ENCODE measurements at places on chromosomes 7 and 10.

- no peak for DNase-seq
Measured at GRCh38 chr10:62037890-62038608, 136.6 kb downstream of the ARID5B start.

GRCh38 chr7:149884016-149884415 is 10.2 kb downstream of the ATP6V0E2 start:
- no peak for DNase-seq

DNA sequence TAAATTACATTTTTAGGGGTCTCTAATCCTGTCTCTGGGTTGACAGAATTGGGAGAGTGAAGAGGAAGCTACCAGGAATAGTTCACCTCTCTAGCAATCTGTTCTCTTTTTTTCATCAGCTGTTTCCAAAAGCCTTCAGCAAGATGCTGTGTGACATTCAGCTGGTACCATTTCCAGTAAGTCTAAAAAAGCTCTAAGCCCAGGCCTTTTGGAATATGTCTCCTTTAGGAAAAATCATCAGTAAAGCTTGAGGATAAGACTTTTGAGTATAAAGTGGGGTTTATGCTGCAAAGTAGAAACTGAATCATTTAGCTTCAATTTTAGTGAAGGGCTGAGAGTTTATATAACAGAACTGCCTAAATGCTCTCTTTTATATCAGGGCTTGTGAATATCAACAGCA is 81.5 kb downstream of the CCNY start:
- DNase-seq = no peak

GRCh38 chr7:66359656-66360211 is 154.6 kb downstream of the TPST1 start:
- DNase-seq = no peak

DNA sequence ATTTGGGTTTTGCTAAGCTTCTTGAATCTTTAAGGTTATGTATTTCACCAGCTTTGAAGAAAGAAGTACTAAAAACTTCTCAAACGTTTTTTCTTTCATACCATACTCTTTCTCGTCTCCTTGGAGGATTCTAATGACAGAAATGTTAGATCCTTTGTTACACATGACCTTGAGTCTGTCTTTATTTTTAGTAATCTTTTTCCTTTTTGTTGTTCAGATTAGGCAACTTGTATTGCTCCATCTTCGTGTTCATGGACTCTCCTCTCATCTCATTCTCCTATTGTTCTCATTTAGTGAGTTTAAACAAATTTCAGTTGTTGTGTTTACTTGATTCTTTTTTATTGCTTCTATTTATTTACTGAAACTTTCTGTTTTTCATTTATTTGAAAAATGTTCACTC is 73.7 kb downstream of the WDFY4 start:
- no peak for DNase-seq

DNA sequence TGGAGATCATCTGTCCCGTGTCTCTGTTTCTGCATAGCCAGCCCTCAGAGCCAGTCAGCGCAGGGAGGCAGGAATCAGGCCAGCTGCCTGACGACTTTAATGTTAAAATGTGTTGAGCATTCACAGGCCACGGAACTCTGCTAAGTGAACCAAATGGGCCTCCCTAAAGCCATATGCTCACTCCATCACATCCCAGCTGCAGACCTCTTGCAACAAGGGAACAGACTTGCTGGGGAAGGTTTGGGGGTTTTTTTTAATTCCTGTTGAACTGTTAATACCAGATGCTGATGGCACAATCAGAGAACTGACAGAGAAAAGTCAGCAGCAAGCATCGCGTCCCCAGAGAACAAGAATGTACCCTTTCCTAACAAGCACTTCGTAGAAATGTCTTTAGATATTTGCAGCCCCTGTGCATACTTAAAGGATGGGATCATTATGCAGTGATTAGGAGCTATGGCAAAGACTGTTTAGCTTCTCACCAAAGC is 900.4 kb upstream of the AUTS2 start:
- no peak for DNase-seq

DNA sequence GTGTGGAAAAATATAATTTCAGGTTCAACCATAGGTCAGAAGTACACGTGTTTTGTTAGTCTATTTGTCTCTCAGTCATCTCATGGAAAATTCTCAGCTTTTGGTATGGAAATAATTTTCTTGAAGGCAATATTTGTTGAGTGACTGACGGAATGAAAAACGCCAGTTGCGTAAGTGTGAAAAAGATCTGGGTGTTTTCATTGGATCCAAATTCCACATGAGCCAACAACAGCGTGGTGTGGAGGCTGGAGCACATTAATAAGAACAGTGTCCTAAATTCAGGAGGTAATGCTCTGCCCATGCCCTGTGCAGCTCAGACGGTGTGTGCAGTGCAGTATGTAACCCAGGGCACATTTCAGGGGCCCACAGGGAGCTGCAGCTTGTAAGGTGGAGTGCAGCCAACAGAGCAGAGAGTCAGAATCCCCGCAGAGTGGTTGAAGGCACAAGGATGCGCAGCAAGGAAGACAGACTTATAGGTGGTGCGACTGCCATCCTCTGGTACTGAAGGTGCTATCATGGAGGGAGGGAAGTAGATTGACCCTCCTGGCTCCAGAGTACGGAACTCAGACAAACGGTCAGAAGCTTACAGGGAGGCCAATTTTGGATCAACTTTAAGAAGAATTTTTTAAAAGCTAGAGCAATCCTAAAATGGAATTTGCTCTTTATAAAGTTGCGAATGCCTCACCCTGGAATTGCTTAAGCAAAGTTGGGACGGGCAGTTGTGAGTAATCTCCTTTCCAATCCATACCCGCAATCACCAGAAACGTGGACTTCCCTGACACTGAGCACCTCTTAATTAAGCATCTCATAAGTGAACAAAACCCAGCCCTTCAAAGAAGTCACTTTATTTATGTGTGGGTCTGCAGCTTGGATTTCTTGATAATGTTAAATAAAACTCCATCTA is 38.0 kb downstream of the EGFR start:
- no peak for DNase-seq

DNA sequence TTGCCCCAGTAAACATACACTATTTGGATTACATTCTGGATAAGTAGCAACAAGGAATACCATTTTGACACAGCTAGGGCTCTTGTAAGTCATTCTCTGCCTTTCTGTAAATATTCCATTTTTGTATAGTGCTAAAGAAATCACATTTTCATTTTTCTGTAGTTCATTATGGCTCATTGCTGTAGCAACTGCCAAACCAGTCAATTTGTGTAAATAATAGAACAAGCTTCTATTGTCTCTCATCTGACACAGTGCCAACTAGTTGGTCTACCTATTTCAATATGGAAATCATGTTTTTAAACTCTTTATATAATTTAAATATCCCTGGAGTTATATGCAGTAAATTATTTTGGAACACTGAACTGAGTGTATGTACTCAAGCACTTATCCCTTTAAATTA is 193.7 kb downstream of the RELN start:
- DNase-seq = no peak

- DNase-seq = no peak
Measured at GRCh38 chr10:132699411-132700155, 86.4 kb downstream of the NKX6-2 start.

DNA sequence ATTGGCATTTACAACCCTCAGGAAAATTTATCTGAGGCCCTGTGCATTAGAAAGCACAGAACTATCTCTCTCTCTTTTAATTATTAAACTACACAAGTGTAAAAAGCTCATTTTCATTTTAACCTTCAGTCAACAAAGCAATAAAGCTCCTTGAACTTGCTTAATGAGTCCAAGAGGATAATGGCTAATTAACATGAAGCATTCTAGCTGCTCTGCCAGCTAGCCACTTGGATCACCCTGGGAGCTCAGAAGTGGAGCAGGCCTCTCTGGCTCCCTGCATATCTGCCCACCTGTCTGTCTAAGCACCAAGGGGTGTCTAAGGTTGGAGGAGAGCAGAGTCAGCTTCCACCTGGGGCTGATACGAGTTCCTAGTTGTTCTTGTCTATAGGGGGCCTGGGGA is 56.0 kb upstream of the SLC35G1 start:
- DNase-seq = no peak

DNA sequence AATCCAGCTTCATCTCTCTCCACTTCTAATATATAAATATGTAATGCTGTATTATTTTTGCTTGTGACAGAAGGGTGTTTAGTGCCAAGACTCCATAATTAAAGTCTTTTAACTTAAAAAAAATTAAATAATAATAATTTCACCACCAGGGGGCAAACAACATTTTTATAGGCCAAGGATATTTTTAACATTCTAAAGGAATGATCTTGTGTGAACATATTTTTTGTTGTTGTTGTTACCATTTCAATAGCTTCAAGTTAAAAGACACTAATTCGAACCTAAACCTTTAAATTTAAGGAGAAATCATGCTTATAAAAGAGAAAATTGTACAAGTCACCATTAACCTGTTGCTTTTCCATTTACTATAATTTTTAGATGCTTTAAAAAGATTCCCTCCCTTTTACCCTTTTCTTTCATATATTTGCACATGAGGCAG is 7.5 kb upstream of the DNAJC1 start:
- DNase-seq = no peak

- no peak for DNase-seq
Measured at GRCh38 chr10:46306516-46307184, 19.9 kb downstream of the ANTXRL start.

GRCh38 chr7:8724080-8724718 is 290.8 kb downstream of the NXPH1 start:
- no peak for DNase-seq

DNA sequence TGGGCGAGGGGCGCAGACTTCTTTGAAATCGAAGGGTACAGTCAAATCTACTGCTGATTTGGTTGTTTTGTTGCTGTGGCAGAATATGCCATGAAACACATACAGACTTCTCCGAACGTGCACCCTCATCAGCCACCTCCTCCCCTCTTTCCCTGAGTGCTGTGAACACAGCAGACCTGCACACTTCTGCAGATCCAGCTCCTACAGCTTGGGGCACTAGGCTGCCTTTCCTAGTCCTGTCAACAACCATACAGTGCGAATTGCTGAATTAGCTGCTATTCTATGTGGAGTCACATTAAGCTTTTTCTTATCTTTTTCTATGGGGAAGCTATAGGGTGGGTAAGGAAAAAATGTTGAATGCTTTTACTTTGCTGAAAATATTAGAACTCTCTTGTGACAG is 57.5 kb downstream of the COL17A1 start:
- no peak for DNase-seq

DNA sequence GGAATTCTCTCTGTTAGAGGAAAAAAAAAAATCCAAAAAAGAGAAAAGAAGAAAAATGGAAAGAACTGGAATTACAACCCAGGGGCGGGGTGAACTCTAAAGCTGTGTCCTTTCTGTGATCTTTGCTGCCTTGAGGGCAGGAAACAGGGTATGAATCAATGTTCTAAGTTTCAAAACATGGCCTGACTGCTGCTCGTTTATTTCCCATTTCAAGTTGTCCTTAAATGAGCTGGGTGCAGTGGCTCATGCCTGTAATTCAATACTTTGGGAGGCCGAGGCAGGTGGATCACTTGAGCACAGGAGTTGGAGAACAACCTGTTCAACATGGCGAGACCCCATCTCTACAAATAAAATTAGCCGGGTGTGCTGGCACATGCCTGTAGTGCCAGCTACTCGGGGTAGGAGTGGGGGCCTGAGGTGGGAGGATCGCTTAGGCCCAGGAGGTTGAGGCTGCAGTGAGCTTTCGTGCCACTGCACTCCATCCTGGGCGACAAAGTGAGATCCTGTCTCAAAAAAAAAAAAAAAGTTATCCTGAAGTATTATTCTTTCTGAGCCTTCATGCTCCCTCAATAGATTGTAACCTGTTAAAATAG is 24.7 kb upstream of the TFAM start:
- DNase-seq = no peak

DNA sequence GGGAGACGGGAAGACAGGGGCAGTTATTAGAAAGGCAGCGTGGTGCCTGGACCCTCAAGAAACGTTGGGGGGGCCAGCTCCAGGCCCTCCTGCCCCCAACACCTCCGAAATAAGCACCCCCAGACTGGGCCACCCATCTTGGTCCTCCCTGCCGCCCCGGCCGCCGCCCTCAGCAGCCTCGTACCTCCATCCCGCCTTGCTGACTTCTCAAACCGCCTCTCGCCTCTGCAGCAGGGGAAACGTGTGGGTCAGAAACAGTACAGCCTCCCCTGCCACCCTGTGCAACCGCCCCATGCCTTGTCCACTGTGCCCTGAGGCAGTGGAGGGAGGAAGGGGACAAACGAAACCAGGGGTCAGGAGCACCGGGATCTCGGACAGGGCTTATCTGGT is 7.2 kb downstream of the GIGYF1 start:
- DNase-seq = no peak

DNA sequence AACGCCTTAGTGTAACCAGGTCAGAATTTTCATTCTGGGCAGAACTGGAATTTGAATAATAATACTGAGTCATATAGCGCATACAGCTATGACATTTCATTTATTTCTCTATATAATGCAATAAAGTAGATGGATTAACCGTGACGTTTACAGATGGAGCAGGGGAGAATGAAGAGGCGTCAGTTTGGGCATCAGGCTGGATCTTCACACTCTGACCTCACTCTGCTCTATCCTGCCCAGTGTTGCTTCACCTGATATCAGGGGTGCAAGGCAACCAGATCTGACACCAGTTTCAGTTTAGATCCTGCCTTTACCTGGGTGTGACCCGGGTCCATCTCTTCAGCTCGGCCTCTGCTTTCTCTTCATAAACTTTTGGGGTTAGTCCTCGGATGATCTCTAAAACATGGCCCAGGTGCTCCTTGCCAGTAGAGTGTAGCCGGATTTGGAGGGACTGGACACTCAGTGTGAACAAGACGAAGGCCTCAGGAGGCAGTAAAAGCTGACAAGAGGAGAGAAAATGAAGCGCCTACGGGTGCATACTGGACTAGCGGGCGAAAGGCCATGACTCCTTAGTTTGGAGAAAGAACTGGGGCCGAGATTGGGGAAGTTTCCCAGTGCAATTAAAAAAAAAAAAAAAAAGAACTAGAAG is 1.4 kb upstream of the ZYX start:
- no peak for DNase-seq

DNA sequence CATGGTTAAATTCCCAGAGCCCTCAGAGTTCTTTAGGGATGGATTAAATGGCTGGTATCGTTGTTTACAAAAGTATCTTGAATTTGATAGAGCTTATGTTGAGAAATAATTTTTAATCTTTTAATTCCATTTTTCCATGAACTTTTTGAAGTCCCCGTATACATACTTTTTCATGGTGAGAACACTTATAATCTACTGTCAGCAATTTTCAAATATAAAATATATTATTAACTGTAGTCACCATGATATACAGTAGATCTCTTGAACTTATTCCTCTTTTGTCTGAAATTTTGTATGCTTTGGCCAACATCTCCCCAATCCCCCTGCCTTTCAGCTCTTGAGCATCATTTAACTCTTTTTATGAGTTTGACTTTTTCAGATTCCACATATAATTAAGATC is 9.4 kb downstream of the EFCAB10 start:
- DNase-seq = no peak

- DNase-seq = no peak
Measured at GRCh38 chr7:43076189-43076605, 36.2 kb upstream of the HECW1 start.

DNA sequence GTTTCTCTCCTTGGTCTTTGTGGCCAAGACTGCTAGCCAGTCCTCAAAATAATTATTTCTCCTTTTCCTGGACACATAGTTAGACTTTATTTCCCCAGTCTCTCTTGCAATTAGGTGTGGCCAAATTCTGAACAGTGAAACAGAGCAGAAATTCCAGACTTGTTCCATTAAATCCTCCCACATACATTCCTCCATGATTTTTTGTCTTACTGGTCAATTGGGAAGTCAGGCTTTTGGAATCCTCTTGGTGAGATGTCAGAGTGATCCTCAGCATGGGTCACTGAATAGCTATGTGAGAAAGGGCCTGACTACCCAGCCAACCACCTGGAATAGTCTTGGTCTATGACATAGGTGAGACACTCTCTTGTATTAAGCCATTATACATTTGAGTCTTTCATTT is 164.2 kb downstream of the DGKI start:
- no peak for DNase-seq
